ENCODE measurements at places on chromosomes 7 and 10.

GRCh38 chr7:46189255-46189790 lies 268.3 kb upstream of the IGFBP3 start:
- DNase-seq, result no peak

GRCh38 chr10:124238367-124238766 lies 145.0 kb upstream of the CHST15 start:
- DNase-seq, result no peak

DNA sequence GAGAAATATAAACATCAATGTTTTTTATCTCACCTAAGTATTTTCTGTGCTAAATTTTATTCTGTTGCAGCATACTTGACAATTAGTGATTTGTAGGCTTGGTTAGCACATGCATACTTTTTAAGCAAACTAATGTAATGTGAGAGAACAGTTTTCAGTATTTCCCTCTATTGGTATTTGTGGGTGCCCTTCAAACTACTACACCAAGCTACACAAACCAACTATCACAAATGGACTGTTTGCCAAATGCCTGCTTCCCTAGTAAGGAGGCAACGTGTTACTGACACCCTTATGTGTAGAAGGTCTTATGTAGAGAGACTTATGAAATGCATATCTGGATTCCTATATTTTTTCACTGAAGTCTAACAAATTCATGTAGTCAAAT lies 98.4 kb upstream of the FZD1 start:
- DNase-seq, result no peak

- no peak for DNase-seq
Measured at GRCh38 chr7:37405603-37406122, 43.0 kb downstream of the ELMO1 start.

DNA sequence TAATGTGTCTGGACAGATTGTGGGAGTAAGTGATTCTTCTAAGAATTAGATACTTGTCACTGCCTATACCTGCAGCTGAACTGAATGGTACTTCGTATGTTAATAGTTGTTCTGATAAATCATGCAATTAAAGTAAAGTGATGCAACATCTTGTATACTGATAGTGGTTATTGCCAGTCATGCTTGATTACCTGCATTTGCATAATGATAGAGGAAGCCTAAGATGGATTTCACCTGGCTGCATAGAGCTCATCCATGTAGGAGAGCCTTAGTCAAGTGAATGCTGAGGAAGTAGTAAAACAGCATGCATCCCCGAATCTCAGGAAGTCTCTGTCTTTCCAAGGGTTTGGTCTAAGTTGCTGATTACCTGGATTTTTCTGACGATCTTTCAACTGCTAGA lies 64.2 kb upstream of the CAPZA2 start:
- no peak for DNase-seq

DNA sequence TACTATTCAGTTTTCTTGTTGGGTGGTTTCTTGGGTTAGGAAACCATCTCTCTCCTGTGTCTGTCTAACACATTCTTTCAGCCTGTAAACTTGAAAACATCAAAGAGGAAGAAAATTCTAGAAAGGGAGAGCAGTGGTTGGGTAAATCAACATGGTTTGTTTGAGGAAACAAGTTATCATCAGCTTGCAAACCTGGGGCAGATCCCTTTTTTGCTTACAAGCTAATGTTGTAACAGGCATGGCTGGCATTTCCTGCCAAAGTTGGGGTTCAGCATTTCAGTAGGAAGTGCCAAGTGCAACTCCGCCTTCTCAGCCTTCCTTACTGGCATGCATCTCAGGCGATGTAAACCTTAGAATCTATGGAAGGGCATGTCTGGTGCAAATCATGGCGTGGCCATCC lies 112.6 kb downstream of the EEPD1 start:
- DNase-seq, result peak; percentile 14

DNA sequence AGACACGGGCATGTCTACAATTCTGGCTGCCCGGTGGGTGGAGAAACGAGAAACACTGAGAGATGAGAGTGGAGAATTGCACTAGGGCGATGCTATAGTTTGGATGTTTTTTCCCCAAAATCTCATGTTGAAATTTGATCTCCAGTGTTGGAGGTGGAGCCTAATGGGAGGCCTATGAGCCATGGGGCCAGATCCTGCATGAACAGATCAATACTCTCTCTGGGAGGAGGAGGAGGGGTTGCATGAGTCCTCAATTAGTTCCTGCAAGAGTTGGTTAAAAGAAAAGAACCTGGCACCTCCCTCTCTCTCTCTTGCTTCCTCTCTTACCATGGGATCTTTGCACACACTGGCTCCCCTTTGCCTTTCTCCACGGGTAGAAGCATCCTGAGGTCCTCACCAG lies 299.1 kb downstream of the CALN1 start:
- DNase-seq, result no peak

GRCh38 chr7:117091721-117092120 lies 138.4 kb downstream of the ST7 start:
- no peak for DNase-seq

- no peak for DNase-seq
Measured at GRCh38 chr7:50863053-50863452, 80.4 kb upstream of the GRB10 start.

- DNase-seq, result no peak
Measured at GRCh38 chr7:15603124-15603523, 41.3 kb upstream of the AGMO start.

- peak; percentile 40 for DNase-seq
Measured at GRCh38 chr10:79435271-79436065, 10.0 kb downstream of the ZCCHC24 start.

- DNase-seq, result no peak
Measured at GRCh38 chr7:79403879-79404278, 49.6 kb downstream of the MAGI2 start.

DNA sequence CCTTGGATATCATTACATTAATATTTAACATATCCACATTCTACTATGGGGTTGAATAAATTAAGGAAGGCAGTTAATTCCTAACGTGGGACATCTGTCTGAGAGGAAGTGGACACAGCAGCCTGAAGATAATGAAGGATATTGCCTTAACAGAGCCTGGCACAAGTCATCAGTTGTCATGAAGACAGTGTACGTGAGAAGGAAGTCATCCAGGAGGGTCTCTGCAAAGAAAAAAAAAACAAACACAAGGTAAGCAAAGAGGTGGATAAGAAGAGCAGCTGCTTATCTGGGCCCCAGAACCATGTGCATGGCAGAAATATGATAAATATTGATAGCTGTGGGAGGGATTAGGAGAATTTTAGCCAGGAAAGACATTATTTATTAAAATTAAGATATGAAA lies 190.0 kb downstream of the RAPGEF5 start:
- no peak for DNase-seq
